ENCODE measurements at places on chromosomes 7 and 10.

DNA sequence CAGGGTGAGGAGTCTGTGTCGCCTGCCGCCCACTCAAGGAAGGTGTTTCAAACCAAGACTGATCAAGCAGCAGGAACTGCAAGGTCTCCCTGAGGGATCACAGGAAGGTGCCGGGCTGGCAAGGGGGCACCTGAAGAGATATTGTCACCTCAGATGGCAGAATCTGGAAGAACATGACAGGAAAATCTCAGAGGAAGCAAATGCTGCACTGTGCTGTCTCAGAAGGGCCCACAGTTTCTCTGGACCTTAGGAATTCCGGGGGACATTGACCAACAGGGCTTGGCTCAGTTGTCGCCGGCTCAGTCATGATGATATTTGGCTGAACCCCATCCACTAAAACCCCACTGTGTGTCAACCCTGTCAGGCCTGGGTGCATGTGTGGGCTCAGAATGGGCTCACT lies 31.9 kb upstream of the GPR26 start:
- DNase-seq = no peak

DNA sequence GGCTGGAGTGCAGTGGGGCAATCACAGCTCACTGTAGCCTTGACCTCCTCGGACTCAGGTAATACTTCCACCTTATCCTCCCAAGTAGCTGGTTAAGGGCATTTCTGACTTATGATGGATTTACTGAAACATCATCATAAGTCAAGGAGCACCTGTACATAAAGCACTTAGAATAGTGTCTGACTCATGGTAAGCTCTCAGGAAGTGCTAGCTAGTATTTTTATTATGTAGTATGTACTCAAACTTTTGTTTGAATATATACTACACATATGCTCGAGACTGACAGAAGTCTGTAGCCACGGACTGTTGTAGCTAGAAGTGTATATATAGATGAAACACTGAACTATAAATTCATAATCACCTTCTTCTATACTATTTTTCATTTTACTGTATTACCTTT lies 107.5 kb upstream of the DNAJB12 start:
- DNase-seq = no peak

GRCh38 chr7:54354436-54354835 lies 187.7 kb upstream of the VSTM2A start:
- DNase-seq = no peak

GRCh38 chr7:157875230-157876179 lies 538.7 kb downstream of the DNAJB6 start:
- DNase-seq = no peak

GRCh38 chr7:73983437-73984164 lies 44.4 kb upstream of the ELN start:
- no peak for DNase-seq

GRCh38 chr7:45576249-45576929 lies 2.2 kb downstream of the ADCY1 start:
- no peak for DNase-seq

DNA sequence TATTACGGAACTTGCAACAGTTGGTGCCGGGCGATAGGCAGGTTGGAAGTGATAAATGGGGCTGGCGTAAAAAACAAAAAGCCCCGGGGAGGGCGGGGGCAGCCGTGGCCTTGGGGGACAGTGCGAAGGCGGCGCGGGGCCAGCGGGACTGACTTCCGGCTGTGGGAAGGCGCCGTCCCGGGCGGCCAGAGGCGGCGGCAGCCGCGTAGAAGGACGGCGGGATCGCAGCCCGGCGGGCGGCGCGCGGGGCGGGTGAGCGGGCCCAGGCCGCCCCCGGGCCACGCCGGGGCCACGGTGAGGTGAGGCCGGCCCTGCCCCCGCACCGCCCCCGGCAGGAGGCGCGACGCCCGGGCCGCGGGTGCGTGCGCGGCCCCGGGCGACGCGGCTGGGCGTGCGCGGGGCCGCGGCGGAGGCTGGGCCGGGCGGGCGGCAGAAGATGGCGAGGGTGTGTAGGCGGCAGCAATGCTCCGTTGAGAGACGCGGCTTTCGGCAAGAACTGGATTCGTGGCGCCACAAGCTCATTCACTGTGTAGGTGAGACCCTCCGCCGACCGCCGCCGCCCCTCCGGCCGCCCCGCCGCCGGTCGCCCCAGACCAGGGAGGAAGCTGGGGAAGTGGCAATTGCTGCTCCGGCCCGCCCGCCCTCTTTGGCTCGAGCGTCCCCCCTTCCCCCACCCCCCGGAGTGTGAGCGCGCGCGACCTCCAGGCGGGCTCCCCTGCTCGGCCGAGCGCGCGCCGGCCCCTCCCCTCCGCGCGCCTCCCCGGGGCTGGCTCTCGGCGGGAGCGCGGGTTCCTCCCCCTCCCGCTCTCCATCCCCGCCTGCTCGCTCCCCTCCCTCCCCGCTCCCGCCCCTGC lies at the start of gene LCOR:
LCOR (plus strand) TSS at position 432 of the 854 bp plus-strand sequence. CDS start 116,760 bp downstream, outside the sequence.
- no peak for DNase-seq

DNA sequence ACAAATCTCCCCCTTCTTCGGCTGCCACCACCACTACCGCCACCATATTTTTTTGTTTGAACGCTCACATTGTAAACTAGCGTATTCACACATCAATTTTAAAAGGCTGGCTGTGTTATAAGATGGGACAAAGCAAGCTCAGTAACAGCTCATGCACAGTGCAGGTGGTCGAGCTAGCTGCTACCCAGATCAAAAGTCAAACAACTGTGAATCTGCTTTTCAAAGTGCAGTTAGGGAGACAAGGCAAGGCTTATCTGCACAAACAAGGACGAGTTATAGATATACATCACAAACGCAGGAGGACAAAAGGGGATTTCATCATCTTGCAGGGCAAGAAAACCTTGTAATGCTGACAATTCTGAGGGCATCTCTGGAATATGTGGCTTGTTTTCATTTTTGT lies 231.6 kb downstream of the VTI1A start:
- DNase-seq = no peak

GRCh38 chr7:38838725-38839385 lies 70.1 kb downstream of the VPS41 start:
- DNase-seq = no peak

GRCh38 chr7:57403601-57404342 lies 46.2 kb upstream of the ZNF716 start:
- no peak for DNase-seq

- no peak for DNase-seq
These were observed 225.7 kb downstream of the VTI1A start for GRCh38 chr10:112672706-112673105.

DNA sequence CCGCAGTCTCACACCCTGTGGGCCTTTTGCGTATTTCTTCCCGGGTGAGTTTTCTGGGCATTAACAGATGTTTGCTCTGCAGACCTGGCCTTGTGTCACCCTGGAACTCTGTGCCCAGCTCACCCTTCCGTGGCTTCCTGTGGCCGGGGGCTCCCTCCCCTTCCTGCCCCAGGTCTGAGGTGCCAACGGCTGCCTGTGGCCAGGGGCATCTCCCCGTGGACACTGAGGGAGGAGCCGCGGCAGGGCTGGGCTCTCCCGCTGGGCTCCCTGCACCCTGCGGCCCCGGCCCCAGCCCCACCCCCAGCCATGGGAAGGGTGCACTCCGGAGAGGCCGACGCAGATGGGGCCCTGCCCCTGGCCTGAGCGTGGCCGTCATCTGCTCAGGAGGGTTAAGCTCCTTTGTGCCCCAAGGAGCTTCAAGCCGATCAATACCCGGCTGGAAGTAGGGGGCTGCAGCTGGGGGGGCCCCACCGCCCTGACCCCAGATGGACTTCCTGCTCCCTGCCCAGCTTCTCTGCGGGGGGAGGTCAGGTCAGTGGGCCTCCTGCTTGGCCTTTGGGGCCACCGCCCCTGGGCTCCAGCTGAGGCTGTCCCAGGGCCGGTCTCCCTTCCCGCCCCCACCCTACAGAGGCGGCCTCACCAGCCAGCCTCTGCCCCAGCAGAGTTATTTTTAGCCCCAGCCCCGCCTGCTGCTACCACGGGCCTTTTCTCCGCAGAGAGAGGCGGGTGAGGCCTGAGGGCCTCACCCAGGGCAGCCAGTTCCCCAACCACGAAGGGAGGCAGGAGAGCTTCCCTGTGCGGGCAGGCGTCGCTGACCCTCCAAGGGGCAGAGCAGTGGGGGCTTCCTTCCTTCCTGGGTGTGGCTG lies 24.2 kb downstream of the PWWP2B start:
- no peak for DNase-seq

GRCh38 chr7:139629392-139630082 lies 106.1 kb downstream of the CLEC2L start:
- no peak for DNase-seq

DNA sequence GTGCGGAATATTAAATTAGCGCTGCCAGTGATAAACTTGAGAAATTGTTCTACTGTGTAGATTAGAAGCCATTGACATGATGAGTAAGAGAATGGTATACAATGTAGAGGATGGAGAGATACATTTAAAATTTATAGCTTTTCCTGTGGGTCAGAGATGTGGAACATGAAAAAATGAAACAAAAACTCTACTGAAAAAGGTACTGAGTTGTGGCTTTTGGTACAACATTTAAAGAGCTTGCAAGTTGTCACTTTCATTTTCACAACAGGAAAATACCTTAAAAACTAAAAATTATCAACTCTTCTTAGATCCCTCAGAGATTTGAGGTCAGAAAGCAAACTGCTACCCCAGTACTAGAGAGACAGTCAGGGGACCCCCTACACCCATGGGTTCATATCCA lies 348.8 kb upstream of the CDC14C start:
- DNase-seq = no peak

DNA sequence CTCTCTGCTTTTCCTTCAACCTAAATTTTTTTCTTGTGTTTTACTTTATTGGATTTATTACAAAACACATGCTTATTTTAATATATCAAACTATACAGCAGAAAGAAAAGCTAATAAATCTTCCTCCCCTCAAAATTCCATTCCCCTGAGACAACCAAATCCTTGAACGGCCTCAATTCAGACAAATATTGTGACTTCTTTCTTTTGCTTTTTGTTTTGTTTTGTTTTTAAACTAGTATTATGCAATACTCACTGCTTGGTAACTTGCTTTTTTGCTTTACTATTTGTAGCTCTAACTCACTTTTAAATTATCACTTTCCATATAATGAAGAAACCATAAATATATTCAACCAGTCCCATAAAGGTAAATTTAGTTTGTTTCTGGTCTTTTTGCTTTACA lies 59.4 kb upstream of the CDK1 start:
- DNase-seq = no peak

- DNase-seq = no peak
These were observed 98.5 kb downstream of the TACC2 start for GRCh38 chr10:122087436-122087835.

- DNase-seq = no peak
These were observed 9.5 kb downstream of the FAM241B start for GRCh38 chr10:69639291-69640195.

DNA sequence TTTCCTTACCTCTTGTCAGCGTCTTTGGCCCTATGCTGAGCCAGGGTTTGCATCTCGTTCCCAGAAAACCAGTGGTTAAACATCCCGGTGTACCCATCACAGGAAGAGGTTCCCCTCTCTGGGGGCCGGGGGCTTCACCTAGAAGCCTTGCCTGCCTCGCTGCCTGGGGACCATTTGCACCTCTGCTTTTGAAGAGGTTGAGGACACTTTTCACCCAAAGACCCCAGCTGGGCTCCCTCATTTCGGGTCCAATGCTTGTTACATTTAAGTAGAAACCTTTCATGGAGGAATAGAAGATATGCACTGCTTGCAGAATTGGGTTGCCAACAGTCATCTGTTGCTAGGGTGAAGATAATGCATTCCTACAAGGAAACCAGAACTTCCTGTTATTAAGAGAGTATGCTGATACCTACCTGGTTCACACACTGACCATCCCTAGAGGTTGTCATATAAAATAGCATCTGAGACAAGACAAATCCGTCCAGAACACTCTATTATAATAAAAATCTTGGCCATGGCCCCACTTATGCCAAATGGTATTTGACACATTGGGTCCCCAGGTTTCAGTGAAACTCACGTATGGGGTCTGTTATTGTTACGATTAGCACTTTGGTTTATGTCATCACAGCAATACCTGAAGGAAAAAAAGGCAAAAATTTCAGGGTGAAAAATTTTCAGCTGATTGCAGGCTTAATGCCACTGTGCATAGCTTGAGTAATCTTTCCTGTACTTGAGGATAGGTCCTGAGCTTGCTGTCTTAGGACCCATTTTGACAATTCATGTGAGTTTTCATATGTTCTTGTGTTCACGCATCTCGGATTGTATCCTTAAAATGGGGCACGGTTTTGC lies 917 bp downstream of the ZNF365 start:
- DNase-seq = no peak

- no peak for DNase-seq
These were observed 6.6 kb downstream of the SLC29A4 start for GRCh38 chr7:5289355-5289754.

- no peak for DNase-seq
These were observed 23.0 kb upstream of the GRID1 start for GRCh38 chr10:86389441-86390193.

GRCh38 chr10:119353421-119353820 lies 146.1 kb downstream of the GRK5 start:
- DNase-seq = no peak

DNA sequence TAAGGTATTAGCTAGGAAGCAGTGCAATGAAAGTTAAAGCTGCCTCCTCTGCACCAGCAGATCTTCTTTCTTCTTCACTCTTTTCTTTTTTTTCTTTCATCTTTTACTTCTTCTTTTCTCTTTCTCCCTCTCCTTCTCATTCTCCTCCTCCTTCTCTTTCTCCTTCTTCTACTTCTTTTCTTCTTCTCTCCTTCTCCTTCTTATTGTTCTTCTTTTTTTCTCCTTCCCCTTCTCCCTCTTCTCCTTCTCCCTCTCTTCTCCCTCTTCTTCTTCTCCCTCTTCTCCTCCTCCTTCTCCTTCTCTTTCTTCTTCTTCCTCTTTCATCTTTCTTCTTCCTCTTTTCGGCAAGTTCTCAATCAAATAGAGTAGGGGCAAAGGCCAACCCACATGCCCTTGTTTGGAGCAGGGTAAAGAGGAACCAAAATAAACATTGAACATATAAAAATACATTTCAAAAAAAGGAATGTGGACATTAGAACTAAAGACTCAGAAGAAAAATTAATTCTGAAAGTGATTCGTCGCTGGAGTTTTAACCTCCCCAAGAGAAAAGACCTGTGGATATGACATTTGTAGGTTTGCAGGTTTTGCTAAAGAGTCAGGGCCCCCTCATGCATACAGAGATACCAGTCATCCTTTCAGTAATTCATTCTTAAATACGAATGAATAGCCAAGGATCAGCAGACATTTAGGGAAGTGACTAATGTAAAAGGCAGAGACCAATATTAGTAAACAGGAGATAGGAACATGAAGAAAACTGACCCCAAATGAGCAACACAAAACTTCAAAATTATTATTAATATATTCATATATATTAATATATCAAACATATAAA lies 93.0 kb upstream of the RSU1 start:
- no peak for DNase-seq

- DNase-seq = no peak
These were observed 1196.8 kb upstream of the PHF14 start for GRCh38 chr7:9776900-9777299.

- no peak for DNase-seq
These were observed 911 bp upstream of the HNRNPH3 start for GRCh38 chr10:68330852-68331454.

DNA sequence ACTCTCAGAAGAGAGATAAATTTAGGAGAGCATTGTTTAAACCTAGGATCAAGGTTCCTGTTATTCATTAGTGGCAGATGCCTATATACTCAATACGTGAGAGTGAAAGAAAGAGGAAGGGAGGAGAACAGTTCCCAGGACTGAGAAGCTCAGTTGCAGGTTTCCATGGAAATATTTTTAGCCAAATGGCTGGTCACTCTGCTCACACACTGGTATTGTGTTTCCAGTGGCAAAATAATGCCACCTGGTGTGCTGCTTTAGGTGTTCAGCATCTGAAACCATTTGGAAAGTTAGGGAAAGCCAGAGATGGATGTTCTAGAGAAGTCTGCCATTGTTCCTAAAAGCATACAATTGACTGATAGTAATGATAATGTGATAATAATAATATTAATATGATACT lies 827.7 kb downstream of the SORCS3 start:
- DNase-seq = no peak

Data from cortex of kidney (tissue), 1 donor.